ENCODE measurements at places on chromosomes 7 and 10.
A peak's percentile ranks its signal among the peaks of the same experiment; 100 is the strongest.

DNA sequence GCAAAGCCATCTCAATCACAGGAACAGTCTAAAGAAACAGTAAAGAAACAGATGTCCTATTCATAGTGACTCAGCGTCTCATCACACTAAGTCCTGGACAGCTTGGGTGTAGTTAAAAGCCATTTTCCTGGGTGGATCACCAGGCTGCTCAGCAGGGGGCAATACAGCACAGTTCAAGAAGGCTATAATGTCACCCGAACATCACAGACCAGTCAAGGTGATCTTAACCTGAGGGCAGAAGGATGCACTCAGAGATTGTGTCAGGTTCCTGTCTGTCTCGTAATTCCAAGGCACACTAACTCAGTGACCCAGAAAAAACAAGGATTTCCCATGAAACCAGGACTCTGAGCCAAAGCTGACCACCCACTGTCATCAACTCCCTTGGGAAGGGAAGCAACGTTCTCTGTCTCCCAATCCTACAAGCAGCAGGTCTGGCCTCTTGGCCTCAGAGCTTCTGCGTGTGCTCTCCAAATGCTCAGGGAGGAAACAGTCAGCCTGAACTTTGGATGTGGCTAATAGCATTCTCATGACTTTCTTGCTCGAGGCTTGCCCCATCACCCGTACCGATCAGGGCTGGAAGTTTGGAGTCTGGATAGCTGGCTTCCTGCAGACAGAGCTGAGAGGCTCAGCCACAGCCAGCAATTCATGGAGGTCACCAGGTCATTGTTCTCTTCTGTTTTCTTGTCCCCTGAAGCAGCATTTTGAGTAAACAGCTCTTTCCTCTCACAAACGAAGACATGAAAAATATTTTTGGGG is 90.4 kb upstream of the FAM171A1 start:
- H3K27me3 ChIP-seq = no peaks in the 10 kb centered on the region
- H3K36me3 ChIP-seq = no peaks in the 10 kb centered on the region
- DNase-seq = no peak
- H3K4me3 ChIP-seq = no peak overlapping the region

DNA sequence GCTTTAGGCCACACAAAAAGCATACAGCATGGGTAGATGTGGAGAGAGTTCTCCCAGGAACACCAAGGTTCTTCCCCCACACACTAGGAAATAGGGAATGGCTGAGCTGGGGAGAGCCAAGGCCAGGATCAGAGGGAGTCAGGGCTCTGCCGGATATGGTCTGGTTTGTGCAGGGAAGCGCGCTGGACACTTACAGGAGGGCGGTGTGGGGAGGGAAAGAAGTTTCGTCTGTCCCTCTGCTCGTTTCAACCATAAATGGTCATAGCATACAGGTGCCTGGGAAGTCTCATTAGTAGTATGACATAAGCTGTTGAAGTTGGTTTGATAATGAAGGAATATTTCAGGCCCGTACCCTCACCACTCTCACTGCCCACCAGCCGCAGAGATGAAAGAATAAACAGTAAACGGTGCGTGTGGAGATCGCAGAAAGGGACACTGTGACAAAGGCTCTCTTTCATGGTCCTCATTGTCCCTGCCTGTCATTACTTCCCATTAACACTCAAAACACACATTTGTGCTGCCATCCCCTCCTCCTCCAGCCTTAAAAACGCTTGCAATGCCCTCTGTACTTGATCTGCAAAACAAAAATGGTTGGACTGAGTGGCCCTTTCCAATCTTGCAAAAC is 207.2 kb downstream of the CELF2 start:
- DNase-seq = no peak
- no peaks in the 10 kb centered on the region for H3K36me3 ChIP-seq
- no peak overlapping the region for H3K4me3 ChIP-seq
- no peaks in the 10 kb centered on the region for H3K27me3 ChIP-seq

DNA sequence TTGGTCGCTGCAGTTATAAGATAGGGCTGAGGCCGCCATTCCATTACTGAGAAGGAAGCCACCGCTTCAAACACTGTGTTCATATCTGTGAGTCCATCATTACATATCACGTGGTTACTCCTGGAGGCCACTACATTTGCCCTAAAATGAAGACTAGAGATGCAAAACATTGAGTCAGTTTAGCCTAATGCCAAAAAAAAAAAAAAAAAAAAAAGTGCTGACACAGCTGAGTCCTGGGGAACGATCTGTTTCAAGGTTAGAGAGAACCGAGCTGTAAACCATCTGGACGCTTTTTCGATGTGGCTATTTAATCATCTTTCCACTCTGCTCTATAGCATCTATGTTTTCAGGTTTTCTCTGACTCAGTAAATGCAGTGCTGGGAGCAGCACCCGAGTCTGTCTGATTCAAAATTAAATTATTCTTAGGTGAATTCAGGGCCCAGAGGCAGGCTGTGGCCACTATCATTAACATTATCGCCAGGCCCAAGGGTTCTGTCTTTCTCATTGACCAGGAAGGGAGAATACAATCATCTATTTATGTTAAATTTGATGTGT is 449.1 kb downstream of the PAXIP1 start:
- no peak overlapping the region for H3K4me3 ChIP-seq
- H3K27me3 ChIP-seq = no peaks in the 10 kb centered on the region
- DNase-seq = no peak
- no peak overlapping the region for H3K27ac ChIP-seq
- no peaks in the 10 kb centered on the region for H3K36me3 ChIP-seq
- H3K4me1 ChIP-seq = no peaks in the 10 kb centered on the region

DNA sequence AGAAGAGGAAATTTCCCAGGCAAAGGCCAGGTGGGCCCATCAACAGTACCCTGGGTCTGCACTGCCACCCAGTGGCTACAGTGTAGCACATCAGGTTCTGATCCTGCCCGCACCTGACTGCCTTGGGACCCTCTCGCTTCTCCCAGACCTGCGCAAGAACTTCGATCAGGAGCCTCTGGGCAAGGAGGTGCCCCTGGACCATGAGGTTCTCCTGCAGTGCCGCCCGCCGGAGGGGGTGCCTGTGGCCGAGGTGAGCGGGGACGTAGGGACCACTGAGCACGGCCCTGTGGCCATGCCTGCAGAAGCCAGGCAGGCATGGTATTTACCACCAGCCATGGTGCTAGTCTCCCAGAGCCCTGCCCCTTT is 33.9 kb upstream of the SLC29A3 start:
- no peak overlapping the region for H3K4me3 ChIP-seq
- no peaks in the 10 kb centered on the region for H3K27me3 ChIP-seq
- no peaks in the 10 kb centered on the region for H3K36me3 ChIP-seq
- DNase-seq = peak; percentile 24

- H3K4me1 ChIP-seq = no peaks in the 10 kb centered on the region
- no peaks in the 10 kb centered on the region for H3K36me3 ChIP-seq
- no peak overlapping the region for H3K27ac ChIP-seq
- H3K27me3 ChIP-seq = no peaks in the 10 kb centered on the region
- no peak overlapping the region for H3K4me3 ChIP-seq
These were observed 80.8 kb upstream of the SH2B2 start for GRCh38 chr7:102205915-102206314.
